Mesenteric fat pad (tissue), 1 donor: ENCODE measurements at places on chromosomes 7 and 10. TPM values are rescaled to one million over a fixed set of nuclear protein-coding genes. Genes with fewer than 3 reads are reported as not detected.

Gene ZNF365
- not detected for total RNA-seq

Gene SLC16A9
- 0.06 TPM for total RNA-seq

DNA sequence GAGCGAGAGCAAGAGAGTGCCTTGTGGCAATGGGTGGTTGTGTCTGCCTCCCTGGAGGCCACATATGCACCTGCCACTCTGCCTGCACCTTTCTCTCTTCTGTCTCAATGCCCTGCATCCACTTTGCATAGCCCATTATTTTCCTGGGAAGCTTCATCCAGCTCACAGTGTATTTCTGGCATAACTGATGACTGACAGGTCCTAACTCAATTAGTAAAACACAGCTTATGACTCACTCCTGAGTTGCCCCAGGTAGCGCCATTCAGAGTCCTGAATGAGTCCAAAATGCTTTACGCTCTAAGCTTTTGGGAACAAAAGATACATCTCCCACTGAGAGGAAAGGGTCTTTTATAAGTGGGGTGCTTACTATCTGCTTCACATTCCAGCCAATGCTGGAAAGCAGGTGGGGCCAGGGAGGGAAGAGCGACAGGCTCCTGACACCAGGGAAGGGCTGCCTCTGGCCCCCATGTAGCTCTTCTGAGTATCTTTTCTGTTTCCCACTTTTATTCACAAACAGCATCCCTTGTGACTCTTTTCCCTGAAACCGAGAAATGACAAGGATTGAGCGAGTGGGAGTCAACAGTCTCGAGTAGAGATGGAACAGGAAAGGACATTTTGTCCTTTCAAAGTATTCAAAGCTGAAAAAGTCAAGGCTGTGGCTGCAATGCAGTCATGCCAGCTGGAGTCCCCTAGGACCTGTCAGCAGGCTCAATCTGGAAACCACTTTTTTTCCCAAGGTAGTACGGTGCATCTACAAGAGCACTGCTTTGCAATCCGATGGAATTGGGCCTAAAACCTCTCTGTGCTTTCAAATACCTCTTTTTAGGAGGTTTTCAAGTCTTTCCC is 479.3 kb upstream of the PODXL start:
- DNase-seq: no peak

DNA sequence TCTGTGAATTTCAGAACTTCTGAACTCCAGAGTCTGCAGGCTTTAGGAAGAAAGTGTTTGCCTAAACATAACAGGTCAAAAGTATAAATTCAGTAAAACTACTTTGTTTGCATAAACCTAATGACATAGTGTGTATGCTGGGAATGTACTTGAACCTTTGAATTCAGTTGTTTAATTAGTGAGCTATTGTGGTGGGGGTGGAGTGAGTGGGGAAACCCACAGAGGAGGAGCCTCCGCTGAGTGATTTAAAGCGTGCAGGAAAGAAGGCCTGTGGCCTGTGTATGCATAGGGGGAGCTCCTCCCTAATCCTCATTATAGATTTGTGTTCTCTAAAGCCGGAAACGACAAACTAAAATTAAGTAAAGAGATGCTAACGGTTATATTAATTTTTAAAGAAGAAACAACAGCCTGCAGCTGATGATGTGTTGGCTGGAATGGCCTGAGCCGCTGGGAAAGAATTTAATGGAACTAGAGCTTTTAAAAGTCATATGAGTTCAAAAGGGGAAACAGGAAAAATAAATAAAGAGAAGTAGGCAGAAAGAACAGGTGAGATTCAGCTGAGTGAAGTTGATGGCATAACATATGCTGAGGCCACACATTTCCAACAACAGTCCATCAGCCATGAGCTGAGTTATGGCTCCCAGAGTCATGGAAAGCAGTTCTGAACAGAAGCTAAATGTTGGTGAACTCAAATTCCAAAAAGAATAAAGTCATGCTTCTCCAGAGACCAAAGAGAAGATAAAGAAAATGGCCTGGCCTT is 595.0 kb downstream of the GRM8 start:
- no peak for DNase-seq

DNA sequence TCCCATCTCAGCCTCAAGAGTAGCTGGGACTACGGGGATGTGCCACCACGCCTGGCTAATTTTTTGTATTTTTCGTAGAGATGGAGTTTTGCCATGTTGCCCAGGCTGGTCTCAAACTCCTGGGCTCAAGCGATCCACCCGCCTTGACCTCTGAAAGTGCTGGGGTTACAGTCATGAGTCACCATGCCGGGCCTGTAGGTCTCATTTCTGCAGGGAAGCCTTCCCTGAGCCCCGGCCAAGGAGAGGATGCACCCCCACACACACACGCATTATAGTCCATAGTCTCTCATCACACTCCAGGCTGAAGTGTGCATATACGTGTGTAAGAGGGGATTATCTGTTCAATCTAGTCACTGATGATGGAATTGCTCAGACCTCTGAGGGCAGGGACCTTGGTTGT is 29.3 kb downstream of the KCNMA1 start:
- no peak for DNase-seq

GRCh38 chr7:100348805-100349204 is 9.1 kb upstream of the PILRB start:
- DNase-seq: no peak

GRCh38 chr10:76647301-76647700 is 990.3 kb downstream of the KCNMA1 start:
- DNase-seq: no peak
